COR-L47 (cell line): ENCODE measurements at places on chromosomes 4 and X.

- no peak for DNase-seq
These were observed 35.9 kb upstream of the CXCL8 start for GRCh38 chr4:73704314-73705055.

DNA sequence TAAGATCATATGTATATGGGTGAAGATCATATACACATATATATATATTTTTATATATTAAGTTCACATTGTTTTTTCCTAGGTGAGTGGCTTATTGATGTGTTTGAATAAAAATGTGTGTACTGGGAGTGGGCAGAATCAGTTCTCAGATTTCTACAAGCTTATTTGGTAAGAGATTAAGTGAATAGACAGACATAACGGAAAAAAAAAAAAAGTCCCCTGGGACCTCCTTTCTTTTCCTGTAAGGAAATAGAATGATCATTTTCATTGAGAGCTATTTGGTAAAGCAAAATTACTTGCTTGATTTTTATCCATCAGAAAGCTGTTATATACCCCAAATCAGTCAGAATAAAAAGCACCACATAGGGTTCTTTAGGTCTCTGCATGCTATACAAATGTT, 597.7 kb downstream of the PCDH18 start:
- no peak for DNase-seq

DNA sequence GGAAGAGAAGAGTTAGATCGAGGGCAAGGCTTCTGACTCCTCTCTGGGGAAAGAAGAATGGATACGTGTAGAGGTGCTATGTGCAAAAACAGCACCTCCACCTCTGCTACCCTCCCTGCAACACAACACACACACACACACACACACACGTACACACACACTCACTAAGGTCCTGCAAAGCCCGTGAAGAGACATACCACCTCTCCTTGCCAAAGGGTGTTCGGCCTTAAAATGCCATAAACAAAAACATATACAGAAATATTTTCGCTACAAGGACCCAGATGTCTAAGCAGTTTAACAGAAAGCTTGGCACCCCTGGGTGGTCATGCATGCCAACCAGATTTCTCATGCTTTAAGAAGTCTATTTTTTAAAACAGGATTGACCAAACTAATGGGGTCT, 1.5 kb downstream of the TIFA start:
- no peak for DNase-seq

DNA sequence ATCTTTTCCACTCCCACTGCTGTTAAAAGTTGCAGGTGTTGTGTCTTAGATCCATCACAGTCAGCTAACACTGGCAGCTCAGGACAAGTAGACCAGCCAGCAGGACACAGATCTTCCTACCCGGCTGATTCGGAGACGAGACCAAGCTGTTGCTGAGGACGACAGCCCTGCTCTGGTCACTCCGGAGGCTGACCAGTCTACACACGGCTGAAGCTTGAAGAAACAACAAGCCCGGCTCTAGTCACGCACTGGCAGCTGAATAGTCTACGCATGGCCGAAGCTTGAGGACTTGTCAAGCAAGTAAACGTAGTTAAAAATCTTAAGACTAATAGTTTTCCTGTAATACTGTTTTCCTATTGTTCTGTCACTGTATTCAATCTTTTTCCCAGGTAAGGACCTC, 1.8 kb downstream of the ACOX3 start:
- no peak for DNase-seq

DNA sequence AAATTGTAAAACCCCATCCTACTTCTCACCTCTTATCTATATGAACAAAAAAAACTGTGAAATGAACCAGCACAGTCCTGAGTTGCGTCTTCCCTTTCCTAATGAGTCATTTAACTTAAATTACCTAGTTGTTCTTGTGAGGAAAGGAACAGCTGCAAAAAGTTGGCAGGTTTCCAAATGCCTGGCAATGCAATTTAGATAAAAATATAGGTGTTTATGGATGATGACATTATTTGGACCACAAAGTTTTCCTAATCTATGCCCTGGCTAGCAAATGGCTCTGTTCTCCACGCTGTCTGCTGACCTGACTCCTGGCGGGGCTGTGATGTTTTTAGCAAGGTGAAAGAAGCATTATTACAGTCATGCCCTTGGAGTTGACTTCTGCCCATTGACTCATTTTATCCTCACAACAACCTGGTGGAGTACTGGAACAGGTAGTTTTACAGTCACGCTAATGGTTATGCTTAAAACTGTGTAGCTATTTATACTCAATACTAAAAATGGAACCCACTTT, 29.8 kb upstream of the RELL1 start:
- peak; percentile 71 for DNase-seq

DNA sequence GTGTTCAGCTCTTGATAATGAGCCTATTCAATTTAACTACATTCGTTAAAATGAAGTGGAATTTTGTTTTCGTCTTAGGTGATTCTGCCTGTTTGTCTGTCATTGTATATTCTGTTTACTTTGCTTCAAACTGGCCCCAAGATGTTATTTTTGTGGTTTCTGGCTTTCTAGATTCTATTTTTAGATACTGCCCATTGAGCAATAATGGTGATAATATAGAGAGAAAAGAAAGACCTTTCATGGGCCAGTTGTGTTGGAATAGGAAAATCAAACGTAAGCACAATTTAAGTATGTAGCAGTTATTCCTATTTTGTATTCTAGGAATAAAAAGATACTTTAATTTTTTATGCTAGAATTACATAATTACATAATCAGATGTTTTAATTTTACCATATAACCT, 4.0 kb downstream of the CDKN2AIP start:
- DNase-seq = no peak

DNA sequence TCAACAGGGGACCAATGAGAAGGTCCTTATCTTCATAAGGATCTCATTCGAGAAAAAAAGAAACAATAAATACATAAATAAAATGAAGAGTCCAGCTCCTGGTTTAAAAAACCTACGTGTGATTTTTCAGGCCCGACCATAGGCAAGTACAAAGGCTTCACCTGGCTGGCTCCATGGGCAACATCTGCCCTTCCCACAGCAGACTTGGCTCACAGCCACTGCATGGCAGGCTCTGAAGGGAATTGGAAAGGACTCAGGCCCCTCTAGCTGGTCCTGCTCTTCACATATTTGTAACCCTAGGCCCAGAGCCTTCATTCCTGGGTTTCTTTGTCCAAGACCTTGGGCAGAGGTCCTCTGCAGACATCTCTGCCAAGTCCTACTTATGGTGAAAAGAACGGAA, 228.1 kb downstream of the QDPR start:
- DNase-seq = peak; percentile 19

DNA sequence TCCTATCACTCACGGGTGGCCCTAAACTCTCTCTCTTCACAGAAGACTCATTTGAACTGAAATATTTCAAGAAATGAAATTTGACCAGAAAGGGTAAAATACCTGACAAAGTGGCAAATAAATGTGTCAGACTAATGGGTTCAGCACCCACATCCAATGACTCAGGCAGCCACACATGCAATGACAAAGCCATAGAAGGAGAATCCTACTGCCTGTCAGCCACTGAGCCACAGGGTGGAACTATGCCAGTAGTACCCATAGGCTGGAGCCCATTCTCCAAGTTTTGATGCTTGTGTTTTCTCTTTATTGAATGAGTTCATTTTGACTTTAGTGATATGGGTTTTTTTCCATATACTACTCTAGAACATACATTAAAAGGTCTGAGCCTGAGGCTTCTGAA, 179.0 kb downstream of the BEND2 start:
- DNase-seq = no peak

DNA sequence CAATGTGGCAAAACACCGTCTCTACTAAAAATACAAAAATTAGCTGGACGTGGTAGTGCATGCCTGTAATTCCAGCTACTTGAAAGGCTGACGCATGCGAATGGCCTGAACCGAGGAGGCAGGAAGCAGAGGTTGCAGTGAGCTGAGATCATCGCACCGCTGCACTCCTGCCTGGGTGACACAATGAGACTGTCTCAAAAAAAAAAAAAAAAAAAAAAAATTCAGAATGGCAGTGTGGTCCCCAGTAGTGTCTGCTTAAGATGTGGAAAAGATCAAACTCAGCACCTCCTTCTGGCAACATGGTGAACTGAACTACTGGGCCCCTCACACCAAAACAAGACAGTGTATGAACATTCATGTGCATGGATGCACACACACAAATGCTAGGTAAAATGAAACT, 32.2 kb downstream of the SMS start:
- no peak for DNase-seq

DNA sequence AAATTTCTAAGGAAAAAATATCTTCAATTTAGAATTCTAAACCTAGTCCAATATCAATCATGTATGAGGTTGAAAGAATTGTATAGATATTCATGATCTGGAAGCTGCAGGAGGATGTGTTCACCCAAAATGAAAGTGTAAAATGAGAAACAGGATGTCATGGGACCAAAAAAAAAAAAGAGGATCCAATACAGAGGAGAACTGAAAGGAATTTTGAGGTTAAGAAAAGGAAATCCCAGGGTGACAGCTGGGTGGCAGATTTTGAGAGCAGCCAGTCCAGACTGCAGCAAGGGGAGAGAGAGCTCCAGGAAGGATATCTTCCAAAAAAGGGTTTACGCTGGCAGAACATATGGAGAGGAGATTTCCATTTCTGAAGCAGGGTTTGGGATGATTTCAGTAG, 38.9 kb downstream of the TLR10 start:
- no peak for DNase-seq

DNA sequence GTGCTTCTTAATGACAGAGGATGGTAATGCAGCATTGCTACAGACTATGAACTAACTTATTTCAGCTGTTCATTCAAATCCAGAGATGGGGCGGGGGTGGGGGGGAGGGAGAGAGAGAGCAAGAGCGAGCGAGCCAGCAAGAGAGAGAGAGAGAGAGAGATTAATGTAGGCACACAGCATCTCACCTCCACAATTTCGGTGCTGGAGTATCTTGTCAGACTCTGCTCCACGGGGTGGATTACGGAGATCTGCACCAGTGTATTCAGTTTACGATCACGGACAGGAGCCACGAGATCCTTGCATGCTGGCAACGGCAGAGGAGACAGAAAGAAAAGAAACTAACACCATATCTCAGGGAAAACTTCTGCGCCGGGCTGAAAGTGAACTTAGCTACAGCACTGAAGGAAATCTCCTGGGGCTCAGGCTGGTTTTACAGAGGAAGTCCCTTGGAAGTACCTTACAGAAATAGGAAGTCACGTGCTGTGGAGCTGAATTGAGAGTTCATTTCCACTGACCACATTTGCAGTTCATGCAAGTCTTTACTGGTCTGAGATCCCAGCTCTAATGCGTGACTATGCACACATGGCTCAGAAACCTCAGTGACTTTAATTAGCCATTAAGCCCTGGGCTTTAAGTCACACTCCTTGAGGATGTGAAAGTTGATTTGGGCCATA, 440.9 kb downstream of the INPP4B start:
- DNase-seq = no peak

DNA sequence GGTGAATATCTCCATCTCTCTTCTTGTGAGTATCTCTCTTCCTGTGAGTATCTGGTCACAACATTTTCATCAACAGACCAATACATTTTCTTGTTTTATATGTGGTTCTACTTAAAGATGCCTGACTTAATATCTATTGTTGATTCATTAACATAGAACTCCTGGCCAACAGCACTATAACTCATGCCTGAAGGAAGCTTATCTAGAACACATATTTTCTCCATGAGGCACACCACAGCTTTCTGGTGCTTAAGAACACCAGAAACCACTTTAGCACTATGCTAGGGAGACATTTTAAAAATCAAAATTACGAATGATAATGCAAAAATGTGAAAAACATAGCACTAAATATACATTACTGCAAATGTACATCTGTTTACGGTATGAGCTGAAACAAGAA, 190.4 kb downstream of the GABRB1 start:
- DNase-seq = no peak

DNA sequence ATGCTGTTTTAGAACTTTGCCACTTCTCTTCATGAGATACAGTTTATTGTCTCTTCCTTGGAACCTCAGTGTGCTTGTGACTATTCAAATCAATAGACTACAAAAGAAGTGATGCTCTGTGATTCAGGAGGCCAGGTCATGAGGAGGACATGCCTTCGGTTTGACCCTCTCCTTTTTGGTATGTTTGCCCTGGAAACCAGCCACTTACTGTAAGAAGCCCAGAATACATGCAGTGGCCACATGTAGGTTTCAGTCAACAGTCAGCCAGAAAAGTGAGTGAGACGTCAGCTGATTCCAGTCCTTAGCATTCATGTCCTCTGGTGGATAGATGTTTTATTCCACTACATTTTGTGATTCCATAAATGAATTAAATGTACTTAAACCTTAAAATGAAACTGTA, 328.7 kb downstream of the PCDH18 start:
- DNase-seq = no peak

- DNase-seq = no peak
These were observed 193.2 kb downstream of the RAPGEF2 start for GRCh38 chr4:159296061-159296460.
